Stimulated activated CD4-positive, alpha-beta T cell treated with anti-CD3 and anti-CD28 coated beads, Interleukin-15, amount 100 ng/mL, for 1 hour (primary cell): ENCODE measurements at places on chromosomes 11 and 22.

- no peak for DNase-seq
Observed at GRCh38 chr11:124511745-124512144, 31.7 kb downstream of the OR8B12 start.

- no peak for DNase-seq
Observed at GRCh38 chr22:28142361-28142961, 223.4 kb upstream of the PITPNB start.

DNA sequence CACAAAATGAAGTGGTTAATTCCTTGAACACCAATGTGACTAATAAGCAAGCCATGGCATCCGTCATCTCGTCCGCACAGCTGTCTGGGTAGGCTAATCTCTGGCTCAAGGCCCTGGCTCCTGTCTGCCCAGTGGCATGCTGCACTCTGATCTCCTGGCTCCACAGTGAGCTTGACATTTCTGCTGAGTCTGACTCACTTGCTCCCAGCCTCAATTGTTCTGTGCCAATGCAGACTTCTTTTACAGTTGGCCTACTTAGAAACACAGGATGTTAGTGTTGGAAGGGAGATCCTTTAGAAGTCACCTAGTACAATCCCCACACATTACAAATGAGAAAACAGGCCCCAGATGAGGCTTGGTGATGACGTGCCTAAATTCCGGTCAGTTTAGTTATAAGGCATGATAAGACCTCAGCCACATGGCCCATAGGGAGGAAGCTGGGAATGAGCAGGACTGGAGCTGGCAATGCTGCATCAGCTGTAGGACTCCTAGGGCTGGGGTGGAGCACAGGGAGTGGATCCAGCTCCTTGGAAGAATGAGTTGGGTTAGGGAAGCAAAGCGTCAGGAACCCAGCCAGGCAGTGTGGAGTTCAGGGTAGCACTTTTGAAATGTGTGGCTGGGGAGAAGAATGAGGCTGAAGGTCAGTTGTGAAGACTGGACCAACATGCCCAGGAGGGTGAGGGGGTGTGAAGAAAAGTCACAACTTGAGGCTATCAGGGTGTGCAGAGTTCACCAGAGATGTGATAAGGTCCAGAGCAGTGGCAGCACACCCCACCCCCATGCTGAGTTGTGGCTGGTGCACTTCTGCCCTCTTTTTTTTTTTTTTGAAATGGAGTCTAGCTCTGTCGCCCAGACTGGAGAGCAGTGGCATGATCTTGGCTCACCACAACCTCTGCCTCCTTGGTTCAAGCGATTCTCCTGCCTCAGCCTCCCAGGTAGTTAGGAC is 70.2 kb upstream of the EED start:
- no peak for DNase-seq

DNA sequence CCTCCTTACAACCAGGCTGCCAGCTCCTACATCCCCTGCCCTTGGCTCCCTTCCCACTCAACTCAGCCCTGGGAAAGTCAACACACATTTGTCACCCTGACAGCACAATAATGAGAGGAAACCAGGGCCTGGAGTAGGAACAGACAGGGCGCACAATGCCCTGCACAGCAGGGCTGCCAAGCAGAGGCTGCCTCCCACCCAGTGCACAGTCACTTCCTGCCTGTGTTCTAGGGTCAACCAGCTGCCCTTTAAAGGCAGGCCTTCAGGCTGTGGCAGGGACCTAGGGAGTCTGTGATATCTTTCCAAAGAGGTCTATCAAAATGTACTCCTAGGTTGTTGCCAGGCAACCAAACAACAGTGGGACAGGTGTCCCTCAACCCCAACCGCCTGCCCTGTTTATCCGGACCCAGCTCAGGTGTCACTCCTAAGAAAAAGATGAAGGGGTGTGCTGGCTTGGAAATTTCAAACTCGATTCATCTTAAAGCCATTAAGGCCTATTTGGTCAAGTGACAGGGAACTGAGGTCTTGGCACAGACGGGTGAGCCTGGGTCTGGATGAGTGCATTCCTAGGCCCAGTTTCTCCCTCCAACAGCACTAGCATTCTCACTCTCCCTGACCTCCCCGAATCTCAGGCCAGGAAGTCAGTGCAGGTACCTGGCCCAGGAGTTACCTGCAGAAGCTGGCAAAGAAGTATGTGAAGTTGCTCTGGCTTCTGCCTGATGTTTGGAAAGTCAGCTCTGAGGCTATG is 110.3 kb upstream of the PITPNB start:
- DNase-seq, result no peak

GRCh38 chr11:2860636-2861035 is 24.9 kb downstream of the CDKN1C start:
- DNase-seq, result no peak

DNA sequence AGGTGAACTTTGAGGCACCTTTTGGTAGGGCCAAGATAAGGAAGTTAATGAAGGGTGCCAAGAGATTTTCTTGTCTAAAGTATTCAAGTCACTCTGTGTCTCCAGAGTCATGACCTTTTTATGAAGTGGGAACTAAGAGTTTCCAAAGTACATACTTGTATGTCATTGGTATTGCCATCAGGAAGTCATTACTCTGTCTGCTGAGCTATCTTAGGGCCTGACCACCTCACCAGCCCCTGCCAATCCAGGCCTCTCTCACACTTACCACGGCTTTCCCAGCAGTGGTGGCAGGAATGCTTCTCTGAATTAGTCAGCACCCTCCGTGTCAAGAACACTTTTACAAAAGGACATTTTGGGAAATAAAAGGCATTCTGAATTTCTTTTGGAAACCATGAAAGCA is 192.8 kb upstream of the MTNR1B start:
- no peak for DNase-seq

DNA sequence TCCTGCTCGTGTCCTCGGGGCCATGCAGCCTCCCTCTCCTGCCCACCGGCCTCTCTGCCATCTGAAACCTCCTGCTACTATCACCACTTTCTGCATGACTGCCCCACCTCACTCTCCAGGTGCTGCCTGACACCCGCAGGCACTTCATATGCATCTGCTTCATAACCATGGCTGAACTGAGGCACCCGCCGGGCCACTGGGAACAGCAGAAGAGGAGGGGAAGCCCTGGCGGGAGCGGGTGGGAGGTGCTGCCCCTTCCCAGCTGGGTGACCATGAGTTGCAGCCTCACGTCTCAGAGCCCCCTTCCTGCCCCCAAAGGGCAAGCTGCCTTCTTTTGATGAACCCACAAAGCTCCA is 21.7 kb upstream of the PICK1 start:
- DNase-seq, result no peak
